CD4-positive, alpha-beta T cell treated with Interleukin-6 for 4 hours (primary cell): ENCODE measurements at places on chromosomes 2 and 18.
A peak's percentile ranks its signal among the peaks of the same experiment; 100 is the strongest.

DNA sequence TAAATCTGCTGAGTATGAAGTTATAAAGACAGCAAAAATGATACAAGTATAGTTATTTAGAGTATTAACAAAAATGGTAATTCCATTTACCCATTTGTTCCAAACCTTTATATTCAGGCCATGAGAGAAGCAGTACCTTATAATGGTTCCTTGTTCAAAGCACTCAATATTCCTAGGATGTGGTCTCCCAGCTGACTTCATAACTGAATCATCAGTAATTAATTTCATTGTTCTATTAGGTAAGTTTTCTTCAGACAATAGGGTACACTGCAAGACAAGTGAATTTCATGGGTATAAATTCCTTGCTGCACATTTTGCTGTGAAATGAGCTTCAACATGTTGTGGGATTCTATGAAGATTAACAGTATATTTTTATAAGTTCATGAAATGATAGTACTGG is 550.8 kb upstream of the ZEB2 start:
- no peak for DNase-seq

DNA sequence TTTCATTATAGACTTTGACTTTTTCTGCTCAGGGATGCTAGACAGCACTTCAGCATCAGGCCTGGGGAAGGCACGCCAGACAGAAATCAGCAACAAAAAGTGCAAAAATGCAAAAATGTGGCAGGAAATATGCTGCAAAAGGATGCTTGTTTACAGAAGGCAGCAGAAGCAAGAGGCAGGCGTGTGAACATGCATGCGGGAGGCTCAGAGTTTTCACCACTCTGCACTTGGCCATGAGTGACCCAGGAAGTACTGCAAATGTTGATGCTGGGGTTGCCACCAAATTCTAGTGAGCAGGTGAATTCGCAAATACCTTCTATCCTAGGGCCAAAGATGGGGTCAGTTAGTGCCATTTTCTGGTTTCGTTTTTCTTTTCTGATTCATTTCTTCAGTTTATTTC is 55.5 kb upstream of the ALKAL2 start:
- no peak for DNase-seq

GRCh38 chr18:60555625-60556024 is 183.1 kb upstream of the MC4R start:
- DNase-seq: no peak

GRCh38 chr2:1997409-1997808 is 253.1 kb upstream of the PXDN start:
- DNase-seq: no peak

- no peak for DNase-seq
Observed at GRCh38 chr2:85400541-85401463, 9.4 kb downstream of the CAPG start.

DNA sequence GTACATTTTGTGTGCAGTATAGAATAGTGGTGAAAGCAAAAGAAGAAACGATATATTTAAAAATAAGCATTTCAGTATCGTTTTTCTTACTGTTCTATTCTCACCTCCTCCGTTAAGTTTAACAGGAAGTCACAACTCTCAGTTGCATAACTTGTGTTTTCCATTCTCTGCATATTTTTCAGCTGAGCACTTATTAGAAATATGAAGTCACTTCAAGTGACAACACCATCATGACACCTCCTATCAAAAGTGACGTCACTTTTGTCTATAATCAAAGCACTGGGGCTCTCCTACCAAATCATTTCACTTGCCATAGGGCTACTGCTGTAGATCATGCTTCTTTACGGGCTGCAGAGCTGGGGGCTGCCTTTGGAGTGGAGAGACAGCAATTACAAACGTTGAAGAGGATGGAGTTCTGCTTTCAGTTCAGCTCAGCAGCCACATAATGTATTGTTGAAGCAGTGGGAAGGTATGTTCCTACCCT is 36.3 kb downstream of the STAT4 start:
- peak; percentile 18 for DNase-seq
